ENCODE measurements at places on chromosomes 6 and 20. TPM values are rescaled to one million over a fixed set of nuclear protein-coding genes. Genes with fewer than 3 reads are reported as not detected.

- DNase-seq, result no peak
Observed at GRCh38 chr6:149347067-149347466, 29.6 kb downstream of the TAB2 start.

GRCh38 chr6:31143148-31143547 lies 4.3 kb upstream of the PSORS1C2 start:
- DNase-seq, result peak; percentile 88

DNA sequence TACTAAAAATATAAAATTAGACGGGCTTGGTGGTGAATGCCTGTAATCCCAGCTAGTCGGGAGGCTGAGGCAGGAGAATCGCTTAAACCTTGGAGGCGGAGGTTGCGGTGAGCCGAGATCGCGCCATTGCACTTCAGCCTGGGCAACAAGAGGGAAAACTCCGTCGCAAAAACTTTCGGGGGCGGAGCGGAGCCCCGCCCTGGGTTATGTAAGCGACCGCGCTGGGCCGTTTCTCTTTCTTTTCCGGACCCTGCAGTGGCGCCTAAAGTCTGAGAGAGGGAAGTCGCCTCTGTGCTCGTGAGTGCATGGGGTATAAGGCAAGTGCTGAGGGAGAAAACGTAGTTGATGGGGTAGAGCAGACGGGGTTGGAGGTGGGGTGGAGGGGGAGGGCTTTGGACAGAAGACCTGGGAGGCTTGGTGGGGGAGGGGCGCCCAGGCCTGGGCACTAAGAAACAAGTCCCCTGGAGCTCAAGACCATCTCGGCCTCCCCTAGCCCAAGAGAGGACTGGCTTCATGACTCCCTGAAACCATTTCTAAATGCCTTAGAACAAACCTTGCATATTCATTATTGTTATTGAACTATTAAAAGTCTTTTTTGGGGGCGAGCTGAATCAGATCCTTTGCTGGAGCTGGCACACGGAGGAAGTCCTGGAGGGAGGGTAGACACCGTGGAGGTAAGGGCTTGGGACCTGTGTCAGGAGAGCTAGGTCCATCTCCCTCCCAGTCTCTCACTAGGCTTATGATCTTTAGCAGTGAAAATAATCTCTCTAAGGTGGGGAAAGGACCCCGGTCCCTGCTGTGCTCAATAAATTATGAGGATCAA lies 2.7 kb upstream of the MICA start:
- DNase-seq, result peak; percentile 91

POM121L2 gene
- total RNA-seq, result not detected

APCDD1L gene
- total RNA-seq, result 1.4 TPM

IMPG1 gene
- total RNA-seq, result not detected

TMEM200A gene
- total RNA-seq, result 1.9 TPM

DNA sequence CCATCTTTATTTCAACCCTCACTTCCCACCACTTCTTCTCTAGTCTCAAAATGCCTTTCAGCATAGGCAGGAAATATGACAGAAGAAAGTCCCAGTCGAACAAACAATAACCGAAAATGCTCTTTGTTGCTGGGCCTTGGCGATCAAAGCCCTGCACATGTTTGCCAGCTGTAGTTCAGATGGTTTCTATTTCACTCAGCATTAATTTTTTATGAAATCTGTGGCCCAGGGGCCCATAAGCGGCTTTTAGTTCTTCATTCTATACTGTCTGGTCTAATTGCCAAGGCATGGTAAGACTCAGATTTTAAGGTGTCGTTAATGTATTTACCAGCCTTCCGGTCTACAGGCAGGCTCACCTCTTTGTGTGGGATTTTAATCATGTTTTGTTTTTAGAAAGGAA lies 10.9 kb upstream of the F13A1 start:
- DNase-seq, result no peak

SAMD10 gene
- total RNA-seq, result 1.1 TPM

BRPF3 gene
- 35.3 TPM for total RNA-seq

DNA sequence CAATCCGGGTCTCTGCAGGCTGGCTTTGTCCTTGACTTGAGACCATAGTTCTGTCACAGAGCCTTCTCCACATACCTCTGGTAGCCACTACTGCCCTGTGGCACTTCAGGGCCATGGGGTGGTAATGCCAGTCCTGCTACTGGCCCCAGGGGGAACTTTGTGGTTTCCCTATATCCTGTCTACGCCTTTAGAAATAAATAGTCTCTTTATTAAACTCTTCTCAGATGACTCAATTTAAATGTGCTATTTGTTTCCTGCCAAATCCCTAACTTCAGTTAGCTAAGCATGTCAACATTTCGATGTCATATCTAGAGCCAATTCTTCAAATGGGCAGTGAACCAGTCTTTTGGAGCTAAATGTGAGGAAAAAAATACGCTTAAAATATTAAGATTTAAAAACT lies 60.1 kb downstream of the SEL1L2 start:
- DNase-seq, result no peak

DNA sequence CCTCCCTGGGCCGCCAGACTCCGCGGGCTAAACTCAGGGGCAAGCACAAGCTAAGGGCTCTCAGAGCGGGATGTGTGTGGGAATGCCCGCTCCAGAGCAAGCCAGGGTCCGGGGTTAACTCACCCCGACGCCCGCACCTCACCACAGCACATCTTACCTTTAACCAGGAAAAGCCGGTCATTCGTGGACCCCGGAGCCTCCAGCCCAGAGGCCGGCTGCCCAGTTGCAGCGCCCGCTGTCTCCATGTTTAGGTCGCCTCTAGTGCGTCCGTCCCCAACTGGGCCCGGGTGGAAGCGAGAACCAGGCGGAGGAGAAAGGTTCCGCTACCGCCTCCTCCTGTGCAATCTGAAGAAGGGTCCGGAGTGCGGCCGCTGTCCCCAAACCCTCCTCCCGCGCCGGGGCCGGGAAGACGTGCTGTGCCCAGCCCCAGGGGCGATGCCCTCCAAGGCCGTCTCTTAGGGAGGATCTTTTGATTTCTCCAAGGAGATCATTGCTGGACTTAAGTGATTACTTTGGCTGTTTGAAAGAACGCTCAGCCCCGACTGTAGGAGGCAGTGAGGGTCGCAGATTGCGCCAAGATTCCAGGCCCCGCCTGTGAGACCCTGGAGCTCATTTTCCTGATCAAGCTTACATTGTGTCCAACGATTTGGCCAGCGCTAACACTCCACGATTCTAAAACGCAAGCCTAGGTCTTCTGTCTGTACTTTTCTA lies at the start of gene TMEM242:
Gene TMEM242 (minus strand): TSS at position 265 of the 711 bp plus-strand sequence. CDS start 20 bp downstream, at position 245.
- DNase-seq, result peak; percentile 95

DNA sequence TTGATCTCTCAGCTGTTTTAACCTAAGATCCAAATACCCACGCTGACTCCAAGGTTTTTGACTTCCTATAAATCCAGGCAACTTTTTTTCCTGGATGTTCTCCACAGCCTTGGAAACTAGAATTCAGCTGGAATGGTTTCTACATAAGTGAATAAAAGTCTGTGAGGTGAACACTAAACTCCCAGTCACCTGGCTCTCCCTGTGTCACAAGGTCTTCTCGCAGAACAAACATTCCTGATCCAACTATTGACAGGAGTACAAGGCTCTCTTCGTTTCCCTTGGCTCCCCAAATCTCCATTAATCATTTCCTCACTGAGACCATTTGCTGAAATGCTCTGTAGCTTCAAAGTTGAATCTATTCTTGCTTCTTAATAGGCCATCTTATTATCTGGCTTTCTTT lies 265.7 kb downstream of the ADGRG6 start:
- no peak for DNase-seq

DNA sequence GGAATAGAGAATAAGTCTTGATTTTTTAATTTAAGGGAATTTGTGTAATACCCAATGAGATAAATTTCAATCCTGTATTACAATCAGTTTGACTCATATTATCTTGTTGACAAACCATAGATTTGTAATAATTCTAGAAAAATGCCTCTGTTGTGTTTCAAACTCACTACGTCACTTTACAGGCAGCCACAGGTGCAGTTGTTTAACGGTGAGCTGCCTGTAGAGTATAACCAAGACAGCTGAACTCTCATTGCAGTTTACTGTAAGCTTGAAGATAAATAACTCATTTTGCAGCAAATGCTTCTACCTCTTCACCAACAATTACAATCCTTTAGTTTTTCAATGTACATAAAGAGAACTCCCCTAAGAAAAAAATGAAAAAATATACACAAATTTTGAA lies 114.3 kb downstream of the PRKN start:
- DNase-seq, result no peak

GRCh38 chr6:111791415-111791814 lies 81.8 kb downstream of the FYN start:
- DNase-seq, result no peak

GRCh38 chr6:163735076-163735475 lies 320.6 kb downstream of the QKI start:
- DNase-seq, result peak; percentile 48

GRCh38 chr20:62191781-62192559 lies 9.1 kb downstream of the MTG2 start:
- no peak for DNase-seq

- peak; percentile 64 for DNase-seq
Observed at GRCh38 chr20:63701329-63702035, 5.0 kb downstream of the TNFRSF6B start.

- no peak for DNase-seq
Observed at GRCh38 chr6:104638841-104639290, 220.9 kb downstream of the HACE1 start.

- peak; percentile 81 for DNase-seq
Observed at GRCh38 chr6:15400572-15401004, 154.7 kb downstream of the JARID2 start.

ZBTB24 gene
- total RNA-seq, result 8.2 TPM

TXLNB gene
- total RNA-seq, result 2.5 TPM

GRCh38 chr6:112007805-112008204 lies 46.1 kb upstream of the CCN6 start:
- DNase-seq, result peak; percentile 73

DNA sequence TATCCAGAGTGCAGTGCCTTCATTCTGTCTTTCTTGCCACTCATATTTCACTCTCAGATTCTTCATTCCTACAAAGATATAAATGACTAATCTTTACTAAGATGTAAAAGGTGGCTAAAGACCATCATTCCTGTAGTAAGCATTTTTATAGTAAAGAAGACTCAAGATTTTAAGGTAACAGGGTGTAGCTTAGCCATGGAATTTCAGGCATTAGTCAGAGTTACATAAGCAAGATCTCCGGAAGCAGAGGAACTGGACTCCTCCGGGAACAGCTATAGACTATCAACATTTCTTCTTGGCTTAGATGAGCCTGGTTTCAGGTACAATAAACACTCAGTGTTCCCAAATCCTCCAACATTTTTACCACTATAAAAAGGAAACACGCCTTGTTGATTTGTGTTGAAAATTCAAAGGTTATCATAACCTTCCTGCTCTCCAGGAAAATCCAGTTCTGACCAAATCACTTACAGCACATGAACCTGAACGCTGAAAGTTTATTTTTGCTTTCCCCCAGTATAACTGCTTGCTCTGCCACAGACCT lies 23.7 kb downstream of the SERPINB1 start:
- DNase-seq, result no peak

Data from sigmoid colon (tissue), 7 donors.